ENCODE measurements at places on chromosomes 12 and 14. TPM values are rescaled to one million over a fixed set of nuclear protein-coding genes. Genes with fewer than 3 reads are reported as not detected.

The KCNK13 gene
- not detected for total RNA-seq

The KLRC1 gene
- not detected for total RNA-seq

The KRT72 gene
- total RNA-seq: not detected

The PRMT5 gene
- 50.3 TPM for total RNA-seq

The NEMP1 gene
- 7.7 TPM for total RNA-seq

The PAH gene
- not detected for total RNA-seq

The KRT2 gene
- total RNA-seq: not detected

The RIC8B gene
- total RNA-seq: 10.8 TPM

The MGAT4C gene
- under 0.01 TPM for total RNA-seq

The CCDC198 gene
- total RNA-seq: not detected

The CNPY2 gene
- total RNA-seq: 48.2 TPM

The RFX4 gene
- total RNA-seq: not detected

The KLHL33 gene
- 1.5 TPM for total RNA-seq

The FSCB gene
- not detected for total RNA-seq

The FAM90A1 gene
- 0.33 TPM for total RNA-seq

The METAP2 gene
- 90.4 TPM for total RNA-seq

The GALNT9 gene
- total RNA-seq: 0.51 TPM

The TMEM229B gene
- 0.77 TPM for total RNA-seq

The INHBC gene
- not detected for total RNA-seq

The TDRD9 gene
- total RNA-seq: 0.50 TPM

The OLR1 gene
- 1.2 TPM for total RNA-seq

The GLIPR1L1 gene
- total RNA-seq: not detected

The COX8C gene
- 0.33 TPM for total RNA-seq

The WDR20 gene
- 13.4 TPM for total RNA-seq

The POU6F1 gene
- 3.3 TPM for total RNA-seq

The RAB5B gene
- 46.2 TPM for total RNA-seq

The TBK1 gene
- 42.9 TPM for total RNA-seq

The VPS33A gene
- 18.2 TPM for total RNA-seq

The SYT10 gene
- total RNA-seq: not detected

The SPTB gene
- total RNA-seq: under 0.01 TPM

The PNP gene
- 6.9 TPM for total RNA-seq

The FAM186B gene
- 0.51 TPM for total RNA-seq

The FBXO34 gene
- 23.4 TPM for total RNA-seq

The SLC39A2 gene
- total RNA-seq: 0.17 TPM

The CCDC85C gene
- total RNA-seq: 9.6 TPM

The JPH4 gene
- total RNA-seq: not detected

The SPRYD3 gene
- total RNA-seq: 18.2 TPM

The GRIP1 gene
- 0.26 TPM for total RNA-seq

The ITFG2 gene
- total RNA-seq: 13.5 TPM

The CD27 gene
- 0.17 TPM for total RNA-seq

The NAV3 gene
- total RNA-seq: 50.3 TPM

The WNT1 gene
- not detected for total RNA-seq

The CLEC4A gene
- total RNA-seq: 0.33 TPM

The KLHDC1 gene
- 5.4 TPM for total RNA-seq

The KSR2 gene
- total RNA-seq: not detected

The C3AR1 gene
- 0.17 TPM for total RNA-seq

The MORN3 gene
- total RNA-seq: 0.77 TPM

The ORAI1 gene
- total RNA-seq: 8.1 TPM

The TCL1A gene
- total RNA-seq: not detected
